ENCODE measurements at places on chromosomes 2 and 18.

- peak; percentile 43 for DNase-seq
Measured at GRCh38 chr2:222969491-222969890, 82.5 kb upstream of the KCNE4 start.

DNA sequence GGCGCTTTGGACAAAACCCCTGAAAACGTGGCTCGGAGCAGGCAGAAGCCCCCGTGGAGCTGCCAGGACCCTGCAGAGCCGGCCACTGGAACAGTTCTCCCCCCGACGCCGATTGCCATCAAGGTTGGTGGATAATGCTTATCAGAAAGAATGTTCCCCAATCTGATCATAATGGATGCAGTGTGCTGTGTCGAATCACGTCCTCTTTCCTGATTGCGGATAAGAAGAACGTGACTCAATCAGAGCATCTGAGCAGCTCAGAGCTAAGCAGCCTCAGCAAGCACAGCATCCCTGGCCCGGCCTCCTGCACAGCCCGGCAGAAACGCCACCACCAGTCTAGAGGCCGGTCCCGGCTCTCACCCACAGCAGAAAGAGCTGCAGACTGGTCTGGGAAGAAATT, 488.0 kb downstream of the EIPR1 start:
- DNase-seq = no peak

- DNase-seq = no peak
Measured at GRCh38 chr2:225027061-225027762, 15.1 kb downstream of the DOCK10 start.

- no peak for DNase-seq
Measured at GRCh38 chr18:58861861-58862301, 2.8 kb upstream of the ZNF532 start.

- no peak for DNase-seq
Measured at GRCh38 chr2:190718652-190719526, 70.0 kb downstream of the NAB1 start.

DNA sequence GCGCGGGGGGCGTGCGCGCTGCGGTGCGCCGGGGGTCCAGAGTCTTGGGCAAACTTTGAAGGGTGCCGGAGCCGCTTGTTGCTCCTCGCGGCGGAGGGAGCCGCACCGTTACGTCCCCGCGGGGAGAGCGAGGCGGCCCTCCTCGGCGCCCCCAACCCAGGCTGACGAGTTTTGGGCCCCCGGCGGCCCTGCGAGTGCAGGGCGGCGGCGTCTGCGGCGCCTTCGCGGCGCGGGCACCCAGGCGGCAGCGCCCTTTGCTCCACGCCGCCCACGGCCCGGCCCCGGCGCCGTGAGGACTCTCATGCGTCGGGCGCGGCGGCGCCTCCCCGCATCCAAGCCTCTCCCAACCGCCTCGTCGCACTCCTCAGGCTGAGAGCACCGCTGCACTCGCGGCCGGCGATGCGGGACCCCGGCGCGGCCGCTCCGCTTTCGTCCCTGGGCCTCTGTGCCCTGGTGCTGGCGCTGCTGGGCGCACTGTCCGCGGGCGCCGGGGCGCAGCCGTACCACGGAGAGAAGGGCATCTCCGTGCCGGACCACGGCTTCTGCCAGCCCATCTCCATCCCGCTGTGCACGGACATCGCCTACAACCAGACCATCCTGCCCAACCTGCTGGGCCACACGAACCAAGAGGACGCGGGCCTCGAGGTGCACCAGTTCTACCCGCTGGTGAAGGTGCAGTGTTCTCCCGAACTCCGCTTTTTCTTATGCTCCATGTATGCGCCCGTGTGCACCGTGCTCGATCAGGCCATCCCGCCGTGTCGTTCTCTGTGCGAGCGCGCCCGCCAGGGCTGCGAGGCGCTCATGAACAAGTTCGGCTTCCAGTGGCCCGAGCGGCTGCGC, 814 bp downstream of the FZD7 start:
- DNase-seq = no peak

DNA sequence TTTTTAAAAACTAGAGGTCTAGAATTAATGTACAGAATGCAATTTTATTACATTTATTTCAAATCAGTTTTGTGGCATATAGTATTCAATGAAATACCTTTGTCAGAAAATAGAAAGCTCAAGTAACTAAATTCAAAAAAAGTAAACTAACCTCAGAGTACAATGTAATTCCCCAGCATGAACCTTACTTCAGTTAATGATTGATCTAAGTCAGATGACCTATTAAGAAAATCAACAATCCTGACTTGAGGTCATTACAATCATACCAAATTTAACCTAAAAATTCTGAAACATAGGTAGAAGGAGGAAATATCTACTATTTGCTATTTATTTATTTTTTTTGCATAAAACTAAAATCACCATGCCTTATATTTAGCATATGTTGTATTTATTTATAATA, 142.9 kb downstream of the CCDC102B start:
- no peak for DNase-seq

DNA sequence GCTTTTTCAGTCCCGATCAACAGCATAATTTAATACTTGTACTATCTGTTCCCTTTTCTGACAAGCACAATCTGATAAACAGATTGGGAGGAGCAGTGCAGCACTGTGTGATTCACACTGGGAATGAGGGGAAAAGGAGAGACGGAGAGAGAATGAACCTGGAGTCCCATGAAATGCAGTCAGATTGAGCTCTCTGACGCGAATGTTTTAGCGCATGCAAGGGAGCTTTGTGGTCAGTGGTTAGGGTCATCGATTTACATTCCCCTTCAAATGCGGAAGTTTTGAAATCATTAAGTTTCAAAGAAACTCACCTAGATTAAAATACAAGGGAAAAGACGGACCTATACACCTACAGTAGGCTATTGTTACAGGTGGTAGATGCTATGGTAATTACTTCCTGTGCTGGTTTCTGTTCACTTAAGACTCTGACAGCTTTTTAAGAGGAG, 99.6 kb downstream of the KCTD1 start:
- DNase-seq = no peak

DNA sequence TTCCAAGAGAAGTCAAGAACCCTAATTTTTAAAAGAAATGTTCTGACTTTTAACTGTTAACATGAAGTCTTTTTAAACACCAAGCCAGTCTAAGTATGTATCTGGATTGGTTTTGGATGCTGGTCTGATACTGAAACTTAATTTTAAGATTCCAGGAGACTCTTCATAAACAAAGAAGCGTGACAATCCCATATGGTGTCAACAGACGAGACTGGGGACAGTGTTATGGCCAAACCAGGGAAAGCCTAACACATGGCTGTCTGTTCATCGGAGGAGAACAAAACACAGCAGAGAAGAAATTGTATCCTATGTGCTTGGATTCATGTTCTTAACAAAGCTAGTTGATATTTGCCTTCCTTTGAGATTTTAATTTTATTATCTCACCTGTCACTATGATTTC, 80.5 kb upstream of the UPP2 start:
- no peak for DNase-seq

DNA sequence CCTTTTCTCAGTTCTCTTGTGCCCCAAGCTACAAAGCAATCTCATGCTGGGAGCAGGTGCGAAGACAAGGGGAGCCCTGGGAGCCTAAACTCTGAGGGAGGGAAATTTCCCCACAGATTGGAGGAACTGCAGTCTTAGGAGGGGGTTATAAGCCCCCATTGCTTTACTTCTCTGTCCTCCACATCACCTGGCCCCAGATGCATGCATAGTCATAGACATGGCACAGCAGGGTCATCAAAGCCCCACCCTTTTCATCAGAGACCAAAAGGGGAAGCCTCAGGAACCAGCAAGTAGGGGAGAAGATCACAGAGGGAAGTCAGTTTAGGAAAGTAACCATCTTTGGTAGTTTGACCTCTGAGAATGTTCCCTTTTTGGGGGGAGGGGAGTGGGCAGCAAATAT, 33.7 kb downstream of the LANCL1 start:
- DNase-seq = no peak

DNA sequence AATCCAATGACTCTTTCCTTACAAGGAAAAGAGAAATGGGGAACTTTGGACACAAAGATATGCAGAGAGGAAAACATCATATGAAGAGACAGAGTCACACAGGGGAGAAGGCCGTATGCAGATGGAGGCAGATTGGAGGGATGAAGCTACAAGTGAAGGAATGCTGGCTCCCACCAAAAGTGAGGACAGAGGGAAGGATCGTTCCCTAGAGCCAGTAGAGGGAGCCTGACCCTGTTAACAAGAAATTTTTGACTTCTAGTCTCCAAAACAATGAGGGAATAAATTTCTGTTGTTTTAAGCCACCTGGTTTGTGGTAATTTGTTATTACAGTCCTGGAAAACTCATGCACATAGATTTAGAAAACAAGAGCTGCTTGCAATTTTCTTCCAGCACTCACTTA, 169.3 kb downstream of the PMAIP1 start:
- no peak for DNase-seq

- DNase-seq = no peak
Measured at GRCh38 chr2:143909577-143910353, 610.2 kb downstream of the ZEB2 start.

GRCh38 chr2:195388028-195388427, 269.0 kb upstream of the SLC39A10 start:
- DNase-seq = no peak

DNA sequence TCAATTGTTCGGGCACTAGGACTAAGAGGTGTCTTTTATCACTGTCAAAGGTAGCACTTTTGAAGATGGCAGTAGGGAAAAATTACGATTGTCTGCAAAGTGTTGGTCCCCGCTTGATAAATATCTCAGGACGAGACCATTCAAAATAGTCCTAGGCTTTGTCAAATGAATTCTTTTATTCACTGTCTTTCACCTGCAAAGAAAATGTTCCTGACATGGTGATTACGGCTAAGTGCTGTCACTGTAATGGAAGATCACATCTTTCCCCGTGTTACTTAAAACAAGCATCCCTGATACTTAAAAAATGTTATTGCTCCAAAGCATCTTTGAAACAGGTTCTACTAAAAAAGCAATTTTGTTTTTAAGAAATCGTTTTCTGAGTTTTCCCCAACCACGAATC, 71.7 kb downstream of the KCTD1 start:
- no peak for DNase-seq

Measured in NCI-H2029 (cell line).